Heart left ventricle (tissue), 16 donors: ENCODE measurements at places on chromosomes 1 and 21. TPM values are rescaled to one million over a fixed set of nuclear protein-coding genes. Genes with fewer than 3 reads are reported as not detected.

Gene CELA2A
- polyA plus RNA-seq: not detected

Gene PLD5
- 0.96 TPM for polyA plus RNA-seq

Gene CLCA2
- 0.07 TPM for polyA plus RNA-seq

Gene KIAA0040
- 4.8 TPM for polyA plus RNA-seq

Gene TMIGD3
- polyA plus RNA-seq: 1.1 TPM

Gene PCBP3
- 0.72 TPM for polyA plus RNA-seq

Gene UMODL1
- not detected for polyA plus RNA-seq

Gene RHD
- not detected for polyA plus RNA-seq

Gene CFAP410
- polyA plus RNA-seq: 18.6 TPM

Gene RNF186
- not detected for polyA plus RNA-seq

Gene FCRL6
- polyA plus RNA-seq: not detected

Gene MTARC1
- polyA plus RNA-seq: 3.7 TPM
